ENCODE measurements at places on chromosomes 3 and 15.

DNA sequence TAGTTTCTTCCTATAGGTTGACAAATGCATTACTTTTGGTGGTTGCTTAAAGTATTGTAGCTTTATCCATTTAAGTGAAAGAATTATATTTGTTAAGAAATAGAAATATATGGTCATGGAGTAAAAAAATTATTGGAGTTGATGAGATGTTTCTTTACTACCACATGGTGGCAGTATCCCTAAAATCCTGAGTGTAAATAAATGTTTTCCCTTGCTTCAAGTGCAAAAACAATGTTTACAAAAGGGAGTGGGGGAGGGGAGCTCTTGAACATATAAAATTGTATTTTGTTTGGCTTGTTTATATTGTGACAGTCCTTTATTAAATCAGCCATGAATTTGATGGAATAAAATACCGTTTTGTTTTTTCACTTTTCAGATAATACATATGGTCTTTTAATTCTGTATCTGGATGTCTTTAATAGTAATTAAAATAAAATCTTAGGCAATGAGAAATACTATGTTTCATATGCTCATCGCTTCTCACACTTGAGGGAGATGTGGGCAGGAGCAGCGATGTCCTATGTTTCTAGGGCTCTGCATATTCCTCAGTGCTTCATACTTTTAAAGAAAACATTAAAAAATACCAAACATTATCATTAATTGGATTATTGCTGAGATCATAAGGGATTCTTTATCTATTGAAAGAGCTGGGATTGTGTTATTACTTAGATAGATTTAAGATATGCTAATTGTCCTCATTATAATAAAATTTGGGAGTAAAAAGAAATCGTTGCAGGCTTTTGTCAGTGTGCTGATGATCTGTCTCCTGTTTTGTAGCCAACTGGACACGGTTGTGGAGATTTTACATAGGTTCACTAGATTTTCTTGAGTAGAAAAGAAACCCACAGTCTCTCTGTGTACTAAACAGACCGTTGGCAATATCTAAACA, 349.7 kb downstream of the TUSC7 start:
- no peak for DNase-seq

DNA sequence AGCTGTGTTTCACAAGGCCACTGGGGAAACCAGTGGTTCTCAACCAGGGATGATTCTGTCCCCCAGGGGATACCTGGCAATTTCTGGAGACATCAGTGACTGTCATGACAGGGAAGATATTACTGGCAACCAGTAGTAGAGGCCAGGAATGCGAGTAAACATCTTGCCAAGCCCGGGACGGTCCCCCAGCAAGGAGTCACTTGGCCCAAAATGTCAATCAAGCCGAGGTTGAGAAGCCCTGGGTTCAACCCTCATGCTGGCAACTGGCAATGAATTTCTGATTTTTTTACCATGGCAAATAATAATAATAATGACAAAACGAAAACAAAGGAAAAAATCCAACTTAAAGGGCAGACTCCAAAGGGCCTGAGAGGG, 65.5 kb upstream of the RPL32 start:
- DNase-seq, result no peak

DNA sequence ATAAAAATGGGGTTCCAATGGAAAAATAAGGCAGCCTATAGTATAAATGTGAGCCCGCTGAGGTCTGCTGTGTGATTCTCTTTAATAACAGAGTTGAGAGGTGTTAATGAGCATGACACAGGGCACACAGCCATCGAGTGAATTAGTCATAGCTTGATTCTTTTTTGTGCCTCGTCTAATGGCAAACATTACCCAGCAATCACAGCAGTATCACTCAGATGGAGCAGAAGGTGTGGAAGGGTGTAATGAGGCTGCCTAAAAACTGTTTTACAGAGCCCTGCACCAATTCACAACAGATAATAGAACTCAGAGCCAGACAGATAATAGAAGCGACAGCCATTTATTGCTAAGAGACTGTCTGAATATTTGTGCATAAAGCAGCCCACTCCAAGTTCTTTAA, 178.6 kb upstream of the TPRG1 start:
- DNase-seq, result no peak

DNA sequence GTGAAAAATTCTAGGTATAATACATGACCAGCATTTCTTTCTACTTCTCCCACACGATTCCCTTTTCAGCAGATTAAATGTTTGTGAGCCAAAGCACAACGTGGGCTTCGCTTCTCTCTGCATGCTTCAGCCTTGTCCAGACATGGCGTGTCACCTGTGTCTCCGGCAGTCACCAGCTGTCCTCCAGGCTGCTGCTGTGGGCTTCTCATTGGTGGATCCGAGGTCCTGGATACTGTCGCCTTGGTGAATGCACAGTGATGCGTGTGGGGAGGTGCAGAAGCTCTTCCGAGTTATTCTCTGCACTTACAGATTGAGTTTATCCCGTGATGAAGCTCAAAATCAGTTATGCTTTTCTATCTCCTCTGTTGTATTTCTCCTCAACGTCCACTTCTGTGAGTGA, 23.0 kb upstream of the GOLGA8J start:
- no peak for DNase-seq

DNA sequence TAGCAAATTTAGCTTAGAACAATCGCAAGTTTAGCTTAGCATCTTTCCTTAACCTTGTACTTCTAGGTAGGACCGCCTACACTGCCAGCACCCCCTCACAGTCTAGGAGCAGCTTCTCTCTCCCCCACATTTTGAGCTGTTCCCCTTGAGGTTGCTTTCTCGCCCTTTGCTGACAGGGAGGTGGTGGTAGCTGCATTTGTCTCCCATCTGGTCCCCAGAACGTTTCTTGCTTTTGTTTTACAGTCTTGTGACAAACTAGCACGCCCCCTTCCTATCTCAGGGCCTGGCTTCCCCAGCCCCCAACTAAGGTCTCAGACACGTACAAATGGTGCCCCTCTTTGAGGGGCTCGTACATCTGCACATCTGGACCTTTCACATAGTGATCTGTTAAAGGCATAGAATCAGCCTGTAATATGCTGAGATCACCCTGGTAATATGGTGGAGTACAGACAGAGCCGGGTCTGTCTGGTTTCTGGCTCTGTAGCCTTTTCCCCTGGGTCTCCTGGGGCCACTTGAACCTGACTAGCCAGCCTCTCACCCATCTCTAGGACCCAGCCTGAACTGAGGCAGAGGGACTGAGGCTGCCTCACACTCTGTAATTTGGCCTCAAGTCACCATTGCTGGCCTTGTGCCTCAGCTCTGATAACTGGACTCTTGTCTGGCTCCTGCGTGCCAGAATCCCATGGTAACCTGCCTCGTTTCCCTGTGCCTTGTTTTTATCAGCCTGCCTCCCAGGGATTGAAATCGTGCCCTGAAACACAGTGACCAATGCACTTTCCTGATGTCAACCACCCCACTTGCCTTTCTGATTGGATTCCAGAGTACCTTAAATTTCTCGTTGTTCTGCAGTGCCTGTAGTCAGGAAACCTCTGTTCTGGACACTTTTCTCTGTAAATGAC, 27.7 kb downstream of the CRTC3 start:
- DNase-seq, result no peak

- DNase-seq, result no peak
Observed at GRCh38 chr15:40911693-40912092, 17.4 kb downstream of the VPS18 start.

DNA sequence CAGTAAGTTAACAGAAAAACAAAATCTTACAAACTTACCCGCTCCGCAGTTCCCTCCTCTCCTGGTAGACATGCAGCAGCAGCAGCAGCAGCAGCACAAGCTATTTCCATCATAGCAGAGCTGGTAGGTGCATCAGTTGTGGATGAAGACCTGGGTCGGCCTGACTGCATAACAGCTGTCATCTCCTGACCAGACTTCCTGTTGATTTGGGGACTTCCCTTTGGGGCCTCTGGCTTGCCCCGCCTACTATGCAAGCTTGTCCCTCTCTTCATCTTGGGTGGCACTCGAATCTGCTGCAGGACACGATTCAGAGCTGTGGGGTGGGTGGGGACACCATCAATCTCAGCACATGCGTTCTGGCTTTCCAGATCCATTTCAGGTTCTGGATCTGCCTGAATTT, 65.7 kb downstream of the TMCC1 start:
- peak; percentile 55 for DNase-seq

DNA sequence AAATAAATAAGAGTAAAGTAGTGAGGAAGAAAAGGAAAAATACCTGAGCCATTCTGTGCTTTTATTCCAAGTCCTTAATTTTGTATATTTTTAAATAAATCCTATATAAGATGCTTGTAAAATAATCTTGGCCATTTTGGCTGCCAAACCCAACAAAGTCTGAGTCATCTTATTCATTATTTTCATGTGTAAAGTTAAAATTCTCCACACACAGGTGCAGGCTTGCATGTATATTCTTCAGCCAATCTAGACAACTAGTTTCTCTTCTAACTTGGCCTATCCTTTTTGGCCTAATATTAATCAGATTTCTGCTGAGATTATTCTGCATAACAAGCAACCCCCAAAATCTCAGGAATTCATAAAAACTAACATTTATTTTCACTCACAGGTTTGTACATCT, 189.8 kb upstream of the ATP11B start:
- no peak for DNase-seq

GRCh38 chr15:52109559-52110451, 2.8 kb downstream of the BCL2L10 start:
- no peak for DNase-seq

DNA sequence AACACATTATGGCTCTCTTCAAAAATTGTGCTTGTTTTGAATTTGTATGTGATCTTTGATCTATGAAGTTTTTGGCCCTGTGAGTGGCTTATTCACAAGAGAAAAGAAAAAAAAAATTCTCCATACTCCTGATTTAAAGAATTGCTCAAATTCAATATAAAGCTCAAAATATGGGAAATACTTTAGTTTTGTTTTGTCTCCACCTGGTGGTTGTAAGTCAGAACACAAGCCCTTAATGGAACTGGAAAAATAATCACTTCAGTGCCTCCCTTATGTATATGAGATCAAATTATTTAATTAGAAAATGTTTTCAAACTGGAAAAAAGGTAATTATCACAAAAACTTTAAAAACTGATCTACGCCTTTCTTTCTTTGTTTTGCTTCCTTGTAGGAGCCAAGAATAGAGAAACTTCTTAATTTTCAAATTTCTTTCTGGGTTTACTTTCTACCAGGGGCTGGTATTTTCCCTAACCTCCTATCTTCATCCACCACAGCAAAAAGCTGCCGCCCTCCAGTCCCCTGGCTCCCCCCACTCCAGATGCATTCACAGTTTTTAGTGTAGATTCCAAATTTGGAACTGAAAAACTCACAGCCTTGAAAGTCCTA, 50.6 kb downstream of the SERP1 start:
- DNase-seq, result peak; percentile 58

GRCh38 chr3:58109752-58110151, 101.0 kb downstream of the DNASE1L3 start:
- DNase-seq, result no peak

- DNase-seq, result no peak
Observed at GRCh38 chr3:71025516-71025915, 558.0 kb downstream of the FOXP1 start.

DNA sequence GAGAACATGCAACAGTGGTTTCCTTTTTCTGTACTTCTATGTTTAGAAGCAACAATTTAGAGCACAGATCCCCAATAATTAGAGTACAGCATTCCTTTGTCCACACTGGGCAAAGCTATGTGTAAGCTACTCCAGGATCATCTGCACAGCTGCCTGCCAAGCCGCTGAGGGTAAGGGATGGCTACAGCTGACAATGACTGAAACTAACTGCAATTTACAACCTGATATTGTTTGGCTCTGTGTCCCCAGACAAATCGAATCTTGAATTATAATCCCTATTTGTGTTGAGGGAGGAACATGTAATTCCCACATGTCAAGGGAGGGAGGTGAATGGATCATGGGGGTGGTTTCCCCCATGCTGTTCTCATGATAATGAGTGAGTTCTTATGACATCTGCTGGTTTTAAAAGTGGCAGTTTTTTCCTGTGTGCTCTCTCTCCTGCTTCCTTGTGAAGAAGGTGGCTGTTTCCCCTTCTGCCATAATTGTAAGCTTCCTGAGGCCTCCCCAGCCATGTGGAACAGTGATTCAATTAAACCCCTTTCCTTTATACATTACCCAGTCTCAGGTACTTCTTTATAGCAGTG, 54.8 kb upstream of the TNFSF10 start:
- DNase-seq, result no peak

- DNase-seq, result no peak
Observed at GRCh38 chr3:111714305-111714704, 119.2 kb upstream of the ZBED2 start.

DNA sequence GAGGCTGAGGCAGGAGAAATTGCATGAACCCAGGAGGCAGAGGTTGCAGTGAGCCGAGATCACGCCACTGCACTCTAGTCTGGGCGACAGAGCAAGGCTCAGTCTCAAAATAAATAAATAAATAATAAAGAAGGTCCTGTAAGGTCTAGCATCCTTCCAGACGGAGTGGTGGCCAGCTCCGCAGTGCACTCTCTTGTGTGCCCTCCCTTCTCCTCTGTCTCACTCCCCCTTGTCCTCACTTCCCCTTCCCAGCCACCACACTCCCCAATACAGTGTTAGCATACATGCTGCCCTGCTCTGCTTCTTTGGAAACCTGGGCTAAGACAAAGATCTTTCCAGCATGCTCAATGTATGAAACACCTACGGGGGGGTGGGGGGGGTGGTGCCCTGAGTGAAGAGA, 3.4 kb upstream of the CLN6 start:
- no peak for DNase-seq

GRCh38 chr3:72459588-72459987, 388.7 kb downstream of the SHQ1 start:
- no peak for DNase-seq

GRCh38 chr15:29699791-29700190, 122.5 kb downstream of the TJP1 start:
- DNase-seq, result no peak

DNA sequence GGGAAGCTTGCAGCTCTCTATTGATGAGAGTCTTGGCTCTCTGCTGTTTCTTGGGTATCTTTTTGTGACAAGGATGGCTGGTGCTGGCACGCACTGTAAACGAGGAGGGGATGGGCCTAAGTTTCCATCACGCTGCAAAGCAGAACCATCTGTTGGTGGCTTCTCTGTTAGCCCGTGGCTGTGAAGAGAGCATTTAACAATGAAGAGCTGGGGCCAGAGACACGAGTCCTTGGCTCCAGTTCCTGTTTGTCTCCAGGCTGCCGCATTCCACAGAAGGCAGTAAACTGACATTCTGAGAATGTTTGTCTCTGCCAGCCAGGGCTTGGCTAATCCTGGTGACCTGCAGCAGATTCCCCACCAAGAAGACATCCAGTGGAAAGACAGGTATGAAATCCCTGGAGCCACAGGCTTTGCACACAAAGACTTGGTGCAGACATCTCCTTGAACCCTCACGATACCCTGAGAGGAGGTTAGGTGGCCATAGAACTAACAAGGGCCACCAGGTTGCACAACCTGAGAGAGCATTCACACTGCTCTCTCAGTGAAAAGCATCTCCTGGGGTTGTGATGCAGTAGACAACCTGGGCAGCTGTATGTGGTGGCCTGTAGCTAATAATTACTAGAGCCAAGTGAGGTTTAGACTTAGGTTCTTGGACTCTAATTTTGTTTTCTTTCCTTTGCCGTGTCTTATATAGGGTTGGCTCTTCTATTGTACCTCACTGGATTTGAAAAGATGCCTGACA, 130.9 kb downstream of the ASB7 start:
- DNase-seq, result no peak

All from CD4-positive, alpha-beta T cell treated with Interleukin-12 subunit alpha and Interleukin-12 subunit beta, for 1 hour (primary cell).